ENCODE measurements at places on chromosomes 5 and 9.

DNA sequence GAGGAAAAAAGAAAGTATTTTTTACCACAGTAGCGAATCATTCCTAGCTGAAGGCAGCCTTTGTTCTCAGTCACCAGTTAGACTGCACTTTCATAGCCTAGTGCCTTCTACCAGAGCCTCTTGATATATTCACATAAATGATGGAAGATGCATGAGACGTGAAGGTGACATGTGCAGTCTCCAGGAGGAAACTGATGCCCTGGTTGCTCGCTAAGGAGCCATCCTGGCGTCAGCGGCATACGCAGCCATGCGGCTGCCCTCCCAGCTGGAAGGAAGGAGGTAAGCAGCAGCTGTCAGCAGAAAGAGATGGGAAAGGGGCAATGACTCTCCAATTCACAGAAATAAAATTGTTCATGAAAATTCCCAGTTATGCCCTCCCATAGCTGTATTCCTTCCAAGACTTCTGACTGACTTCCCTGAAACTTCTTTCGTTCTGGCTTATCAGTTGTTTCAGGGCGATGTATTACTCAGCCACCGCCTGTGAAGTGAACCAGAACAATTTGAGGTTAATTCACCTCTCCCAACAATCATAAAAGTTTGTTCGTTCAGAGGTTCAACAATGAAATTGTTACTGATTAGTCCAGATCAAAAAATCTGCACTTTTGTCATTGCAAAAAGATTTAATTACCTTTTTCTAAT, 331.2 kb downstream of the NR2F1-AS1 start:
- no peak for DNase-seq

DNA sequence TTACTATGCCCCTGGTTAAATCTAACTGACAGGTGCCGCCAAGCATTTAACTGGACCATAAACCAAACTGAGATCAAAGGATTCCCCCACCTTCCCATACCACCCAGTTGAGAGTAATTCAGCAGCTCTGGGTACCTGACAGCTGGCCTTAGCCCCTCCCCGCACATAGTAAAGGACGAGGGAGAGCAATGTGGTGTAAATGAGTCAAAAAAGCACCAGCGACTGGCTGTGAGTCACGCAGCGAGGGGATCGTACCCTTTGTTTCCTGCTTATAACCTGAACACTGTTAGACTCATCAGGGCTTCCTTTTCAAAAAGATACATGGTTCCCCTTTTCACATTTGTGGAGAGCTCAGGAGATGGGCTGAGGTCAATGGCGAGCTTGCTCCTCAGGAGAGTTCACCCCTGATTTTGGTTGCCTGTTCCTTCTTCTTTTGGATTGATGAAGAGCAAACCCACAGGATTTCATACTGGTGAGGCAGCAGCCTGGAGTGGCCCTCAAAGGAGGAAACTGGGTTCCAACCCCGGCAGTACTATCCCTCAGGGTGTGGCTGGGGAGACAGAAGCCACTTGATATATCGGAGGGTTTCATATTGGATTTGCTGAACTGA, 71.5 kb downstream of the ANKRD33B start:
- no peak for DNase-seq

- no peak for DNase-seq
These were observed 98.2 kb upstream of the ALDH1A1 start for GRCh38 chr9:73050887-73051550.

- no peak for DNase-seq
These were observed 204.5 kb downstream of the FBXL7 start for GRCh38 chr5:15704397-15704947.

- DNase-seq = no peak
These were observed 104.0 kb downstream of the EBF1 start for GRCh38 chr5:158995694-158996173.

GRCh38 chr9:114231273-114231672, 75.9 kb downstream of the COL27A1 start:
- DNase-seq = no peak

DNA sequence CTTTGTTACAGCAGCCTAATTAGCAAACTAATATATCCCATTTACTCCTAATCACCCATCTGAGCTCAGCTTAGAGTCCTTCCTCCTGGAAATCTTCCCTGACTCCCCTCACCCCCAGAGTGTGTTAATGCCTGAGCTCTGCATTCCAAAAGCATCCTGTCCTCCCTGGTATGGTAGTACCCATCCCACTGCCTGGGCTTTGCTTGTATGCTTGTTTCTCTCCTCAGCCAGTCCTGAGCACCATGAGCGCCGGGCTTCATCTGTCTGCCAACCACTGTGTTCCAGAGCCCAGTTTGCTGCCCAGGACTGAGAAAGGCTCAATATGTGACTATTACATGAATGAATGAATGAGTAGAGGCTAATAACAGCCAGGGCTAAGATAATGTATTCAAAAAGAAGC, 272.4 kb downstream of the CDK5RAP2 start:
- DNase-seq = no peak

DNA sequence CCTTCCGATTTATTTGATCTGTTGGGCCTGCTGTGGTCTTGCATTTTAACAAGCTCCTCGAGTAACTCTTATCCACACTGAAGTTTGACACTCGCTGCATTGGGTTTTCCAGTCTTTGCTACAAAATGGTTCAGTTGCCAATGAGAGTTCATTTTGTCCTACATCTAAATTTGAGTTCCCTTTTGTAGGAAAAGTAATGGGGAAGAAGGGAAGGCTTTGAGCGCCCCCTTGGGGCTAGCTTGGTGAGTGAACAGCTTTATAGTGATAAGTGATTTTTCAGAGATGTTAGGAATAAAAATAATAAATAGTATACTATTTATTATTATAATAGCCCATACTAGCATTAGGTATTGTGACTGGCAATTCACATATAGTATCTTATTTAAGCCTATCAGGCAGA, 89.9 kb upstream of the GNAQ start:
- DNase-seq = peak; percentile 1

GRCh38 chr9:111076042-111076441, 37.8 kb upstream of the LPAR1 start:
- no peak for DNase-seq

- no peak for DNase-seq
These were observed 698.6 kb downstream of the PTPRD start for GRCh38 chr9:9914174-9914573.

DNA sequence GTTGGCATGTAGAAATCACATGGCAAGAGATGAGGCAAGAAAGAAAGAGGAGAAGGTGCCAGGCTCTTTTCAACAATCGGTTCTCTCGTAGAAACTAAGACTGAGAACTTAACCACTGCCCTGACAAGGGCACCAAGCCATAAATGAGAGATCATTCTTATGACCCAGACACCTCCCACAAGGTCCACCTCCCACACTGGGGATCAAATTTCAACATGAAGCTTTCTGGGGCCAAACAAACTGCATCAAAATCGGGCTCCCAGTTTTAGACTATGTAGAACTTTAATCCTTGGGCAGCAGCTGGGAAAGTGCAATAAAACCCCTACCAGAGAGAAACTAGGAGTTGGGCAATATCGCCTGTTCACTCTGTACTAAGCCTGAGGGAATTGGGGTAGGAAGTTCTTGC, 150.2 kb upstream of the CCDC152 start:
- DNase-seq = no peak

- peak; percentile 68 for DNase-seq
These were observed 51.1 kb downstream of the C9orf152 start for GRCh38 chr9:110156902-110157301.

DNA sequence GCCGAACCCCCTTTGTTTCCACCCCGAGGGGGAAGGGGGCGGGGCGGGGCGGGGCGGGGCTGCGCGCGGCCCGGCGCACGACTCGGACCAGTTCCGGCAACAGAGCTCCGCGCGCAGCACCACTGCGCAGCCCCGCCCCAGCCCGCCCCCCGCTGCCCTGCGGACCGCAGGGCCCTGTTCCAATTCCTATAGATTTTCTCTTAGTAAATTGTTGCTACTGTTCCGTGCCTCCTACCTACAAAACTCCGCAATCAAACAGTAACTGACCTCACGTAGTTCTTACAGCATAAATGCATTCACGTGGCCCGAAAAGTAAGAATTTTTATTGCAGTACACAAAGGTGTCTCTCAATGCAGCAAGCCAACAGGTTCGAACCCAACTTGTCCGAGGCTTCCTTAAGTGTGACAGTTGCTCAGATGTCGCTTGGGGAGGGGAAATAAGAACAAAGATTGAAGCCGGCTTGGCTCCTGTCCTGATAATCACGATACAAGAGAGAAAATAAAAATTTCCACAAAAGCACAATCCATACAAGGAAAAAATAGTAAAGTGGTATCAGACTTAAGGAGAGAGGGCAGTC, 1.2 kb upstream of the RNF38 start:
- peak; percentile 93 for DNase-seq

- DNase-seq = no peak
These were observed 31.2 kb downstream of the BNIP1 start for GRCh38 chr5:173175523-173175922.

DNA sequence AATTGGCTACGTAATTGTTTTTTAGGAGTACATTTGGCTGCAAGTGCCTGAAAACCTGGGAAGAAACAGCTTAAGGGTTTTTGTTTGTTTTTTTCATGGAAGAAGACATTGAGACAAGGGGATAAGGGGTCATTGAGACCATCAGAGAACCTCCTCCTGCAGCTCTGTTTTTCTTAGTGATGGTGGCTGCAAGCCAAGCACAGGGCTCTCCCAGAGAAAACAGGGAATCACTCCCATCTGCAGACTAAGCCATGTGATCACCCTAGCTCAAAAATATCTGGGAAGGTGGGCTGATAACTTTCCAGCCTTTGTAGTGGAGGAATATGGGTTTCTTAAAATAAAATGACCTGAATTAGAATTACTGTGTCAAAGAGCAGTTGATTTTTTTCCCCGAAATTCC, 25.1 kb downstream of the PALM2AKAP2 start:
- no peak for DNase-seq

GRCh38 chr9:7980041-7980440, 180.5 kb upstream of the DMAC1 start:
- DNase-seq = no peak

- no peak for DNase-seq
These were observed 182.2 kb upstream of the TARS1 start for GRCh38 chr5:33258553-33258952.

GRCh38 chr9:72304538-72304937, 60.5 kb downstream of the ZFAND5 start:
- DNase-seq = no peak

DNA sequence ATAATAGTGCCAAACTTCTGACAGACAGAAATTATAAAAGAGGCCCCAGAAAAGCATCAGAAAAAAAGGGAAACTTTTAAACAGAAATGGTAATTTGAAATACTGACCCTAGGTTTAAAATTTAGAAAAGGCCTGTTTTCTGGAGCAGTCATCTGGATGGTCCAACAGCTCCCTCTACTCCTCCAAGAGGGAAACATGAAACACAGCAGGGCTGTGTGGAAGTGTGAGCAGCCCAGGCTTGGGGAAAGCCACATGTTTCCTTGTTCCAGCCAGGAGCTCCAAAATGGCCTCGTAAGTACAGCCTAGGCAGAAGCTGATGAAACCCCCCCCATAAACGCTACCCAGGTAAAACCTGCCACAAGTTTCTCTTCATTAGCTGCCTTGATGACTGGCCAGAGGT, 499.3 kb upstream of the ADAMTS16 start:
- DNase-seq = no peak

- DNase-seq = no peak
These were observed 32.2 kb upstream of the FRMD3 start for GRCh38 chr9:83570359-83570758.

DNA sequence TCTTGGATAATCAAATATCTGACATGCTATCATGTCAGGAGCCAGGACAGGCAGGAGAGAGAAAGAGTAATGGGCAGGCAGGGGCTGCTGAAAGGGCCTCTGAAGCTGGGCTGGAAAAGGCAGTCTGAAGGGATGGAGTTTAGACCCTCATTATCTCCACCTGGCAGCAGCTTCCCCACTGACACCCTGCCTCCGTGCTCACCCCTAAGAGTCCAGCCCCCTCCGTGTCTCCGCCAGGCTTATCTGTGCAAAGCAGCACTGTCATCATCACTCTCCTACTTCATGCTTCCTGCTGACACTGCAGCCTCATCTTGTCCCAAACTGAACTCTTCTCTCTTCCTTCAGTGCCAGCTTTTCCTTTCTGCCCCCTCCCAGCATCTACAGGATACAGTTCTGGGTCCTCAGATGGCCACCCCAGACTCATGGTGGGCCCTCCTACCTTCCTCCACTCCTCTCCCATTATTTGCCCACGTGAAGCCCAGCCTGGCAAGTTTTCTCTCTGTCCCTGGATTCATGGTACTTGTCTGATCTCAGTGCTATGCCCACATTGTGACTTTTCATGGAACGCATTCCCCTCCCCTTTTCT, 70.9 kb upstream of the KLF9 start:
- DNase-seq = no peak

- no peak for DNase-seq
These were observed 338.7 kb upstream of the SMC2 start for GRCh38 chr9:103755441-103755840.

DNA sequence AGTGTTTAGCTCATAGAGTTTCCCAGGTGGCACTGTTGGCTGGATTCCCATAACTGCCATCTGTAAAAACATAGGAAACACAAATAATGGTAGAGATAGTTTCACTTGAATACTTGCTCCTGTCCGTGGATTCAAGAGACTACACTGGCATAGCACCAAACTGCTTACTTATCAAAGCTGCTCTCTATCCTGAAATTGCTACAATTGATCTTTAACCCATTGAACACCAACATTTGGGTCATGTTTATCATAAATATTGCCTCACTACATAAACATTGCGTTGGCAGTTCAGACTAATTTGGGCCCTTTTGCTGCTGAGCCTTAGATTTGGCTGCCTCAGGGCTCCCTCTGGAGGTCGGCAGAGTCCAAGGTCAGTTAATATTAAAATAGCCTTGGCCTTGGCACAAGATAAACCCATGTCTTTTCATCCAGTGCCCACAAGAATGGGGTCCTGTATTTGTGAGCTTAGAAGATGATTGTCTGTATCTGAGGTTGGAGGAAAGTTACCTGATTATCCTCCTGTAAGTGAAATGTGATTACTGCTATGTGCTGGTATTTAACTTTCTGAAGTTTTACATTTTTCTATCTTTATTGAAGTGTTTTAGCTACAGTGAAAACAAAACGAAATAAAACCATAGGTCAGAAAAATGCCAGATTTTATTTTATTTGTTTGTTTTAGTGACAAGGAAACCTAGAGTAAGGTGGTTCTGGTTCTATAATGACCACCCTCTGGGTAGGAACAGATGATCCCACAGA, 4.0 kb upstream of the RANBP3L start:
- peak; percentile 73 for DNase-seq

DNA sequence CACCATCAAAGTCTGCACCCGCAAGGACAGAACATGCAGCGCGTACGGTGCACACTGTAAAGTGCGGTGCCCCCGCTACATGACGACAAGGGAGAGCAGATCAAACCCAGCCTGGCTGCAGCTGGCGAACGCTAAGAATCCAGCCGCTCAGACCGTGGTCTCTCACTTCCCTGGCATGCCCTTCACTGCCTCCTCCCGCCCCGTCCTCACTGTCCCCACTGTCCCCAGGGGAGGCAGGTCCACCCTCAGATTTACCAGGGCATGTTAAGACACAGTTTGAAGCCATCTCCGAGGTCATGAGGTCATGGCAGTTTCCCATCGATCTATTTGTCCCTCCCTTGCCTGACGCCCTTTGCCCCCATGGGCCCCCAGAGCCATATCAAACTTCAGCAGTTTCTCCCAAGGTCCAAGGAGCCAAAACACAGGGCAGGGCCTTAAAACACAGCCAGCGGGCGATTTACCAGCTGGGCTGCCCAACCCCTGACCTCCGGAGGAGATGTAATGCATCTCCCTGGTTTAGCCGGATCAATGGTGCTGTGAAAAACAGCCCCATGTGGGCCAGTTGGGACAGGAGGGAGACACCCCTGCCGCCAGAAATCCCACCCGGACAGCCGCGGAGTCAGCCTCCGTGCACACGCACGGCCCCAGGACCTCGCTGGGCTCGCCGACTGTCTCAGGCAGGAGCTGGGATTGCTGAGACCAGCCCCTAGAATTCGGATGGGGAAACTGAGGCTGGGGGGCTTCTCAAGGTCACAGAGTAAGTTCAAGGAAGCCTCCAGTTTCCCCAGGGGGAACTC, 52.3 kb upstream of the FUBP3 start:
- DNase-seq = no peak
